HCT116 (cell line): ENCODE measurements at places on chromosomes 6 and 20.

DNA sequence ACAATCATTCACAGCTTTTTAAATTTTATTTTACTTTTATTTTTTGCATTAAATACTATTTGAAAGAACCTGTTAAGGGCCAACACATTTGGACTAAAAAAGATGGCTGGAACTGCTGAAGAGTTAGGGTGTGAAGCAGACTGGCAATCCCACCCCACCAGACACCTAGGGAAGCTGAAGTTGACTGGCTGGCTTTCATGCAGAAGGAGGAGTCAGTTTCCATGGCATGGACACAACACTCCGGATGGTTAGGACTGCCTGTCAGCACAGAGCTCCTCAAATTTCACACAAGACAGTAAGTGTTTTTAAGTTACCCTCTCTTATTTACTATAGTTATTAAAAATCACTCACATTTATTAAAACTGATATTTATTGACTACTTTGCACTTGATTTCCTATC lies at the start of gene ANKRD66:
Gene ANKRD66, plus strand, starts transcription at position 238 of the 400 bp plus-strand sequence. CDS start 5,016 bp downstream, outside the sequence.
- H3K4me3 ChIP-seq, result no peak within 1 kb of the TSS
- no peak within 1 kb of the TSS for H3K27ac ChIP-seq
- H3K36me3 ChIP-seq, result no peaks in the 10 kb centered on the region
- no peaks in the 10 kb centered on the region for H3K27me3 ChIP-seq
- no peaks in the 10 kb centered on the region for H3K4me1 ChIP-seq

DNA sequence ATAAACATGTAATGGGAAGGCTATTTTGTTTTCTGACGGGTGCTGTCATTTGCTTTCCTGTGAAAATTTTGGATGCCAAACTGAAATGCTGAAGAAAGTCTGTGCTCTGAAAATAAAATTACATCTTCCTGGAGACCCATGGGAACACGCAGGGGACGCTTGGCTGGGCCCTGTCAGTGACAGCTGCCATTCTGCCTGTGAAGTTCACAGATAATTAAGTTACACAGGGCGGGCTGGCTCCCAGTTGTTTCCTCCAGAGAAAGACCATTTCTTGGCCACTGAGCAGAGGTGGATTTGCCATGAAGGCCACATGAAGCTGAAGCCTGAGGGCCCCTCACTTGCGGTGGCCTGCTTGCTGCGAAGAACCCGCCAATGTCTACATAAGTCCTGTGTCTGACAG lies 93.5 kb downstream of the TMEM170B start:
- H3K4me1 ChIP-seq, result peaks cover 13% of the 10 kb centered on the region
- H3K4me3 ChIP-seq, result no peak overlapping the region
- no peaks in the 10 kb centered on the region for H3K36me3 ChIP-seq
- DNase-seq, result no peak
- H3K27me3 ChIP-seq, result no peaks in the 10 kb centered on the region

DNA sequence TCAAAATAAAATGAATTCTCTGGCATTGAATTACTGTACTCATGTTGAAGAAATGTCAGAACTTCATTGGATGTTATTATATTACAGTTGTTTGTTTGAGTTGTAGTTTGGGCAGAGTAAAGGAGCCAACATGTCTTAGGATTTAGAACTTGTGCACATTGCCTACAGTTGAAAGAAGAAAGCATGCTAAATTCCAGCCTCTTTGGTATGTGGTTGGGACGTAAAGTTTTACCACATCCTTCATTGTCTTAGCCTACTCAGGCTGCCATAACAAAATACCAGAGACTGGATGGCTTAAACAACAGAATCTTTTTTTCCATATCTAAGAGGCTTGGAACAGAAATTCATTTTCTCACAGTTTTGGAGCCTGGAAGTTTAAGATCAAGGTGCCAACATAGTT lies 42.4 kb downstream of the HFE start:
- peaks cover 6% of the 10 kb centered on the region for H3K4me1 ChIP-seq
- H3K27ac ChIP-seq, result no peak overlapping the region
- H3K27me3 ChIP-seq, result no peaks in the 10 kb centered on the region
- DNase-seq, result no peak
- no peak overlapping the region for H3K4me3 ChIP-seq
- no peaks in the 10 kb centered on the region for H3K36me3 ChIP-seq

GRCh38 chr20:10718661-10719060 lies 44.9 kb upstream of the JAG1 start:
- no peaks in the 10 kb centered on the region for H3K36me3 ChIP-seq
- no peaks in the 10 kb centered on the region for H3K27me3 ChIP-seq
- no peak overlapping the region for H3K27ac ChIP-seq
- H3K4me3 ChIP-seq, result no peak overlapping the region
- H3K4me1 ChIP-seq, result peaks cover 8% of the 10 kb centered on the region
- no peak for DNase-seq

DNA sequence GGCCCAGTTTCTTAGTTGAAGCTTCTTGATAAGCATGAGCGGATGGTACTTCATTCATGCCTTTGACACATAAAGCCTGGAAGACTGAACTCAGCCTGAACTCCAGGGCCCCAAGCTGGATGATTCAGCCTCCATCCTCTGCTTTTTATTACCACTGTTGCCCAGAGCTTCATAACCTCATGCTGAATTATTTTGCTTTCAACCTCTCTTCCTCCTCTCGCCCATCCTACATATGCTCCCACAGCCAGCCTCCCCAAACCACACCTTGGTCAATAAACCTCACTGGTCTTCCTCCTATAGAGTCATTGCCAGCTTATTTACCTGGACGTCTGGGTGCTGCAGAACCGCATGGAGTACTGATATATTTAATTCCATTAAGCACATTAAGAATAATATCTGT lies 59.4 kb downstream of the SLC35B3 start:
- no peaks in the 10 kb centered on the region for H3K27me3 ChIP-seq
- no peak overlapping the region for H3K4me3 ChIP-seq
- no peak overlapping the region for H3K27ac ChIP-seq
- no peaks in the 10 kb centered on the region for H3K4me1 ChIP-seq
- H3K36me3 ChIP-seq, result no peaks in the 10 kb centered on the region
- DNase-seq, result no peak

- peaks cover 5% of the 10 kb centered on the region for H3K4me1 ChIP-seq
- no peak overlapping the region for H3K27ac ChIP-seq
- H3K4me3 ChIP-seq, result no peak overlapping the region
- DNase-seq, result no peak
- H3K27me3 ChIP-seq, result peaks cover 35% of the 10 kb centered on the region; the same call in 1 of the 2 replicates
These were observed 3.7 kb upstream of the TXNDC5 start for GRCh38 chr6:7914311-7914710.

GRCh38 chr6:143223895-143224294 lies 163.2 kb downstream of the AIG1 start:
- no peaks in the 10 kb centered on the region for H3K36me3 ChIP-seq
- no peaks in the 10 kb centered on the region for H3K4me1 ChIP-seq
- no peak overlapping the region for H3K4me3 ChIP-seq

GRCh38 chr20:50478162-50478990 lies 31.8 kb upstream of the PTPN1 start:
- H3K27ac ChIP-seq, result peak overlapping the region; percentile 16; the same call in 1 of the 2 replicates
- no peak overlapping the region for H3K4me3 ChIP-seq
- peaks cover 32% of the 10 kb centered on the region for H3K4me1 ChIP-seq
- peak; percentile 47 for DNase-seq
- H3K36me3 ChIP-seq, result no peaks in the 10 kb centered on the region
- no peaks in the 10 kb centered on the region for H3K27me3 ChIP-seq

- no peaks in the 10 kb centered on the region for H3K36me3 ChIP-seq
- H3K4me3 ChIP-seq, result no peak overlapping the region
- no peaks in the 10 kb centered on the region for H3K27me3 ChIP-seq
- DNase-seq, result no peak
- H3K27ac ChIP-seq, result no peak overlapping the region
- H3K4me1 ChIP-seq, result no peaks in the 10 kb centered on the region
These were observed 87.1 kb upstream of the SALL4 start for GRCh38 chr20:51889466-51889865.

DNA sequence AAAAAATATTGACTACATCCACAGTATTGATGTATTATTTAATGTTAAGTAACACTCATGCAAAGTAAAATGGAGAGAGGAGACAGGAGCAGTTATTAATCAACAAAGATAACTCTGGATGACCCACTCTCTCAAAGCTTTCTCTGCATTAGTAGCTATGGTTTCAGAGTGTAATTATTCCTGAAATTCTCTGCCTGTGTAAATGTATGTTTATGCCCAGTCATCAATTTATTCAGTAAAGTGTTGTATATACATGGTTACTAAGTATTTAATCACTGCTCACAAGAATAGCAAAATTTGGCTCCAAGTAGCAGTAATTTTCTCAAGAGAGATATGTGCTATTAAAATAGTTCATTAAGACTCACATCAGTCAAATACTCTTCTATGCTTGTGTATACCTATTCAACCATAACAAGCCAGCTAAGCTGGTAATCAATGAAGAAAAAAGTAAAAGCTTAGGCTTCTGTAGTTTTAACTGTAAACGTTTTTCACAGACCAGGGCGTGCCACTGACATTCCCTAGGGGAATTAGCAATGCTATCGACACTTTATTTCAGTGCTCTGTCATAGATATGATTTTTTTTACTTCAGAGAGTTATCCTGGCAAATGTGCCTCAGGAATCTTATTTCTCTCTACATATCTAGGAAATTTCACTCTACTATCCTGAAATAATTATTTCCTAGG lies 54.0 kb upstream of the RAB32 start:
- H3K4me3 ChIP-seq, result no peak overlapping the region
- DNase-seq, result no peak
- H3K36me3 ChIP-seq, result no peaks in the 10 kb centered on the region
- 0 out of 2 replicates have a peak, but pooled peaks cover 4% of the 10 kb centered on the region for H3K27me3 ChIP-seq

DNA sequence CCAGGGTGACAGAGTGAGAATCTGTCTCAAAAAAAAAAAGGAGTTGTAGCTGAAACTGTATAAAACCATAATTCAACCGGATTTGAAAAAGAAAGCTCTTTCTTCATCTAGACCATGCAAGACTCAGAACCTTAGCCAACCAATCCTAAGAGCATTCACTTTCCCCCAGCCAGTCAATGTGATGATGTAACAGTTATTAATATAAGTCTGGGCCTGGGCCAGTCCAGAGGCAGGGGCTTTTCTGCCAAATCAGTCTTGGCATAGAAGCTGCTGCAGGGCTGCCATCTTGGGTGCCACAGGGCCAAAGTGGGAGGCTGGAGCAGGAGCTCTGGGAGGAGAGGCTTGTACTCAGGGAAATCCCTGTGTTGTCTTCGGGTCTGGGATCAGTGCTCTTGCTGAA lies 288.4 kb downstream of the CLIC5 start:
- H3K27me3 ChIP-seq, result no peaks in the 10 kb centered on the region
- no peak overlapping the region for H3K27ac ChIP-seq
- no peaks in the 10 kb centered on the region for H3K36me3 ChIP-seq
- H3K4me1 ChIP-seq, result peaks cover 10% of the 10 kb centered on the region

GRCh38 chr6:26223228-26223627 lies 136.0 kb downstream of the HFE start:
- H3K36me3 ChIP-seq, result peaks cover 9% of the 10 kb centered on the region; the same call in 1 of the 2 replicates
- H3K27me3 ChIP-seq, result no peaks in the 10 kb centered on the region
- peak overlapping the region; percentile 90 for H3K27ac ChIP-seq
- peak overlapping the region; percentile 71 for H3K4me3 ChIP-seq
- peaks cover 11% of the 10 kb centered on the region; the same call in 1 of the 2 replicates for H3K4me1 ChIP-seq

GRCh38 chr6:37004044-37004980 lies 1.1 kb upstream of the FGD2 start:
- H3K27ac ChIP-seq, result no peak overlapping the region
- H3K4me1 ChIP-seq, result no peaks in the 10 kb centered on the region
- no peaks in the 10 kb centered on the region for H3K36me3 ChIP-seq
- no peak overlapping the region for H3K4me3 ChIP-seq
- H3K27me3 ChIP-seq, result no peaks in the 10 kb centered on the region
